Lung microvascular endothelial cell (primary cell): ENCODE measurements at places on chromosomes 11 and 22.
A peak's percentile ranks its signal among the peaks of the same experiment; 100 is the strongest.

DNA sequence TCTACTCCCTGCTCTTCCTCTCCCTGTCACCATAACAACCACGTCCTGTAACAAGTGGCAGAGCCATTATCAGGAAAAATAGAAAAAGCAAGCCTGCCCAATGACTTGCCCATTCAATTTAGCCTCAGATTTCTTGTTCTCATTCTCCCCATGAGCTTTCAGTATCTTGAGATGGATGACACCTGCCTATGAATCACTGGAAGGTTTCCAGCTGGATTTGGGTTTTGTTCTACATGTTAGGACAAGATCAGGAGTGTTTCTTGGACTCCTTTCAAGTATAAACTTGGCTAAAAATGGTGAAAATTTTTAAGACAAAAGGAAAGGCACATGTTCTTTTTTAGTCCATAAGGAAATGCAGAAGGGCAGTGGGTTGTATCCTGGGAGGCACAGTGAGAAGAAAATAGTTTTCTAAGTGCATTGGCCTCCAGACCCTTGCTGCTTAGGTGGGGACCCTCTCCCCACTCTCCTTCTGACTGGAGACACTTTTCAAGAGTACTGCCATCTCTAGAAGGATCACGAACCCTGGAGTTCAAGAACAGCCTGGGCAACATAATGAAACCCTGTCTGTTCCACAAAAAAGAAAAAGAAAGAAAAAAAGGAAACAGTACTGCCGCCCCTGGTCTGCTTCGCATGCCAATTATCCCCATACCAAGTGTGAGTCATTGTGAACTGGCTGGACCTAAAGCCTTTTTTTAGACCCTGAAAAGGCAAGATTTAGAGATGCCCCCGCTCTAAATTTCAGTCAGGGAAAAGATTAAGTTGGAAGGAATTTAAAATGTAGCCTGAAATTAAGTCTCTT lies 51.0 kb downstream of the MTNR1B start:
- peak; percentile 77 for DNase-seq

GRCh38 chr22:28021116-28021997 lies 102.3 kb upstream of the PITPNB start:
- no peak for DNase-seq

DNA sequence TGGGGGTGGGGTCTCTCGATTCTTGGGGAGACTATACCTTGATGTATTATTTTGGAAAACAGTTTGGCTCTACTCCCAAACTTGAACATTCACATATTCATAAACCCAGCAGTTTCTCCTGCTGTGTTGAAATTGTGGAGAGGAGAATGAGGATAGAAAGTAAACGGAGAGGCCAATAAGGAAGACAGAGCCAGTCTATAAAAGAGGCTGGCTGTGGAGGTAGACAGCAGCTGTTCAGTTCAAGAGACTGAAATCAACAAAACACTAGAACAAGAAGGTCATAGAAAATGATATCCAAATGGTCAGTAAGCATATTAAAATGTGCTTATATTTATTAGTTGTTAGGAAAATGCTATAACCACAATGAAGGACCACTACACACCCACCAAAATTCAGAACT lies 1.9 kb upstream of the MOGAT2 start:
- no peak for DNase-seq

GRCh38 chr11:16871368-16871767 lies 132.9 kb downstream of the C11orf58 start:
- no peak for DNase-seq

- DNase-seq: no peak
These were observed 90.7 kb downstream of the SNX19 start for GRCh38 chr11:130825561-130825960.

DNA sequence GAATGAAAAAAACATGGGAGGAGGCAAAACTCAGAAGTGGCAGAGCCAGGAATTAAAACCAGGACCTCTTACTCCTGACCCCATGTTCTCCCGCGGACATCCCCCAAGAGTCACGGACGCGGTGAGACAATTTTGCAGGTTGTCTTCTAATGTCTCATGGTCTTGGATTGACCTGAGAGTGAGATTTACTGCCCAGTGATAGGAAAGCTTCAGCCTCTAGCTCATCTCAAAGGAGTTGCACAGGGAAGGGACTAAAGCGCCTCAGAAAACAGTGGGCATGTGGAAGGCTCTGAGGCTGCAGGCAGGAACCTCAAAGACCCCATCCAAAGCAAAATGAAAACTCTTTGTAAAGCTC lies 197.4 kb downstream of the ADAMTS15 start:
- no peak for DNase-seq

DNA sequence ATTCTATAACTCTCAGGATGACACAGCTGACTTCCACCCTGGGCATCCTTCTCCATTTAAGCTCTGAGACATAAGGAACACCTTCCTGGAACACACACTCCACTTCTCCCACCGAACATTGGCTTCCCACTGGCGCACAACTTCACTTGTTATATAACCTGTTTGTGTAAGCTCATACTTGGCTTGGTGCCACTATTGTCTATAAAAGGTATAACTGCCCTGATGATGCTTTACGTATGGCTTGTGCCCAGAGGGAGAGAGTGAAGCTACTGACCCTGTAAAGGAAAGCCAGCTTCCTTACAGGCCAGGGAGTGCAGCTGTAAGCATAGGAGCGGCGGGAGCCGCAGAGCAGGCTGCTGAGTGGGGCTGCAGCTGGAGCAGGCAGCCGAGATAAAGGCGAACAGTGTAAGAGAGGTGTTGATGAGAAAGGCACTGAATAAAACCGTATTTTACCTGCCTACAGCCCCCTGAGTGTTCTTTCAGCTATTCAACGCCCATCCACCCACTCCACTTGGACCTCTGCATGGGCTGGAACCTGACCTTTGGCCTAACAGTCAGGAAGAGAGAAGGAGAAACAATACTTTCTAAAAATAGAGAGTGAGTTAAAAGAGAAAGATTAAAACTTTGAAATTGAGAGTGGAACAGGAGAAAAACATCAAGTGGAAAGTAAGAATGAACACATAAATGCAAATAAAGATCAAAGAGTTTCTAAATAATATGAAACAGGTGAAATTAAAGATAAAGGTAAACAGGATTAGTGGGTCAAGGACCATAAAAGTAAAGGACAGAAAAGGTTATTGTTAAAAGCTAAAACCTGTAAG lies 252.1 kb upstream of the ARHGAP42 start:
- peak; percentile 61 for DNase-seq

DNA sequence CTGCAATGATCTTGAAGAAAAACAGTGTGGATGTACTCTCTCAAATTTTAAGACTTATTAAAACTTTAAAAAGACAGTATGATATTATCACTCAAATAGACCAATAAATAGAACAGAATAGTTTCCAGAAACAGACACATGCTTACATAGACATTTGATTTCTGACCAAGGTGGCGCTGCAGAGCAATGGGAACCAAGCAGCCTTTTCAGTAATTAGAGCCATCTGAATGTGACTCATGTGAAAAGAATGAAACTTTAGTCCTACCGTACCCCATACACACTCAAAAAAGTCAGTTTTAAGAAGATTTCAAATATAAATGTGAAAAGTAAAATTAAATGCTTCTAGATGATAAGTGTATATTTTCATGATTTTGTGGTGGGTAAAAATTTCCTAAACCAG lies 74.2 kb upstream of the MS4A8 start:
- peak; percentile 45 for DNase-seq

DNA sequence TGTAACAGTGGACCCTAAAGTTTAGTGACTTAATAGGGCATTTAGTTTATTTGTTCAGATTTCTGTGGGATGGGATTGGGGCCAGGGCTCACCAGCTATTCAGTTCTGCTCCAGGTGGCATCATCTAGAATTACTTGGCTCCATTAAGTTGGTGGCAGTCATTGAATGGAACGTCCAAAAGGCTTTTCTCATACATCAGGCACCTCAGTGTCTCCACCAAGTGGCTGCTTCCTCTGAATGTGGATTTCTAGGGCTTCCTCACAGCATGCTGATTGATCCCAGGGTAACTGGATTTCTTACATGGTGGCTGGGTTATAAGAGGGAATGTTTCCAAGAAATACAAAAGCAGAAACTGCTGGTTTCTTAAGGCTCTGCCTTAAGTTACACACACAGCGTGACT lies 34.7 kb downstream of the USP47 start:
- no peak for DNase-seq

- DNase-seq: no peak
These were observed 5.3 kb upstream of the GNAZ start for GRCh38 chr22:23065069-23065451.

GRCh38 chr22:28903729-28904128 lies 20.4 kb downstream of the ZNRF3 start:
- no peak for DNase-seq

GRCh38 chr11:834371-835316 lies 1.9 kb downstream of the CD151 start:
- peak; percentile 82 for DNase-seq

- DNase-seq: peak; percentile 22
These were observed 235.0 kb downstream of the MIAT start for GRCh38 chr22:26892166-26893041.

GRCh38 chr11:7582338-7582985 lies 68.7 kb downstream of the PPFIBP2 start:
- DNase-seq: no peak

GRCh38 chr11:8961401-8961800 lies 2.8 kb downstream of the TMEM9B start:
- DNase-seq: no peak

- no peak for DNase-seq
These were observed 8.5 kb downstream of the TNNT3 start for GRCh38 chr11:1927848-1928469.

- DNase-seq: no peak
These were observed 11.8 kb downstream of the PNPLA5 start for GRCh38 chr22:43879901-43880540.

DNA sequence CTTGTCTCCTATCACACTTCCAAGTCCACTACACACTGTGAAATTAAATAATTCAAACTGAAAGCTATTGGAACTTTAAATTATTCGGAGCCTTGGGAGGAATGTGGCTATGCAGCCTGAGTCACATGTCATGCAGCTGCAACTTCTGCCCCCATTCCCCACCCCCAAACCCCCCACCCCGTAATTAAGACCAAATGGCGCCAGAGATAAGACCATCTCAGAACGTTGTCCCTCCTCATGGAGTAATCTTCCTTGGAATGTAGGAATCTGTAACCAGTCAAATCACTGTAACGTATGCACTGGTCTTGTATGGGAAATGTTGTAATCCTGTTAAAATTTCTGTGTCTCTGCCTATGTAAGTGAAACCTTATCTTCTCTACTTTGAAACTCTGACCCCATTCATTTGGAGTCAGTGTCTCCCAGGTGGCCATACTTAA lies 37.0 kb downstream of the GAB2 start:
- no peak for DNase-seq

DNA sequence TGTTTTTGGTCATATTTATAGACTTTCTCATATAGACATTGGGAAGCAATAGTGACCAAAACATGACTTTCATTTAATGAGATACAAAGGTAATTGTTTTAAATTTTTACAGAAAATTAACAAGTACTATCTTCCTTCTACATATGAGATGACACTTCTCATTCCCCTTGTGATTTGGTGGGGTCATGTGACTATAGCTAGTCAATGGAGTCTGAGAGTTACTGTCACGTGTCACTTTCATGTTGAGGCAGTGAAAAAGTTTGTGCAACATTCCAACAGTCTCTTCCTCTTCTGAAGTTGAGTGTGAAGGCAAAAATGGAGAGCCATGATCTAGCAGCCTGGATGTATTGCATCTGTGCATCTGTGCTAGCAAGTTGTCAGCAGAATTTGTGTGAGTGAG lies 618.3 kb upstream of the LRRC4C start:
- no peak for DNase-seq

- DNase-seq: peak; percentile 26
These were observed 1.0 kb downstream of the SUN2 start for GRCh38 chr22:38754751-38755154.

- DNase-seq: no peak
These were observed 18.4 kb downstream of the PSMD13 start for GRCh38 chr11:255176-255575.

DNA sequence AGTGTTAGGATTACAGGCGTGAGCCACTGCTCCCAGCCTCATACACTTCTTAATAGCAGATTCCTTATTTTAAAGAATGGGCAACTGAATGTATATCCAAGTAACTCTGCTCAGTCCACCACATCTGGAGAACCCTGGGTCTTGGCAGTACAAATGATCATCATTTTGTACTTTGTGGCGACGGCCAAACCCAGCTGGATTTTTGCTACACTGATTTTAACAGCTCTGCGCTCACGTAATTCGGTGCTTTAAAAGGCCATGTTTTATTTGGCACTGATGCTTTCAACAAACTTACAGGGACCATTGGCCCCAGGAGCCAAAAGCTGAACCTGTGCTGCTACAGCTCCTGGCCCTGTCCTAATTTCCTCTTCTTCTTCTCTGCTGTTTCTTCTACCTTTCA lies 60.8 kb upstream of the PDE3B start:
- DNase-seq: no peak

GRCh38 chr22:40300884-40301672 lies 45.2 kb upstream of the ADSL start:
- no peak for DNase-seq

- no peak for DNase-seq
These were observed 105.2 kb downstream of the NAV2 start for GRCh38 chr11:19817870-19818269.

DNA sequence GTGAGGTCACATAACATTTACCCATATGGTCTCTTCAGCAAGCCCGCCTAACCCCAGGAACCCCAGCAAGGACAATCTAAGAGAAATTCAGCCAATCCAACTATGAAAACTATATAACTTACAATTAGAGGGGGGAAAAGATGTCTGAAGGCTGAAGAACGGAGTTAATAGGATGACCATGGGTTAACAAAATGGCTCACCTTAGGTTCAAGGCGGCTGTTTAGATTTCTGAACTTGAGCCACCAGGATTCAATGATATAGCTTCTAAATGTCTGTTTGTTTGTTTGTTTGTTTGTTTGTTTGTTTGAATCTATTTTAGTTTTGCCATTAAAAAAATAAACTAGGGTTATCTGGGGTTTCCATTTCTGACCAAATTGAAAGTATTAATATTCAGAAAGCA lies 109.8 kb upstream of the ZC3H12C start:
- no peak for DNase-seq

GRCh38 chr11:57899378-57899777 lies 124.3 kb upstream of the OR9Q1 start:
- DNase-seq: no peak

GRCh38 chr11:17831883-17832282 lies 97.3 kb downstream of the KCNC1 start:
- DNase-seq: no peak

GRCh38 chr22:37985050-37985585 lies 763 bp upstream of the SOX10 start:
- DNase-seq: no peak

GRCh38 chr11:72863091-72863490 lies 48.9 kb downstream of the ATG16L2 start:
- DNase-seq: no peak

- peak; percentile 58 for DNase-seq
These were observed 76.9 kb upstream of the CTSC start for GRCh38 chr11:88414385-88414861.

- DNase-seq: no peak
These were observed 96.7 kb upstream of the CD44 start for GRCh38 chr11:35042224-35042623.

- DNase-seq: no peak
These were observed 722.4 kb upstream of the ANO5 start for GRCh38 chr11:21470521-21470920.
